Heart right ventricle (tissue), 16 donors: ENCODE measurements at places on chromosomes 5 and 9. TPM values are rescaled to one million over a fixed set of nuclear protein-coding genes. Genes with fewer than 3 reads are reported as not detected.

- DNase-seq: no peak
- no peak overlapping the region for H3K4me3 ChIP-seq
- no peaks in the 10 kb centered on the region for H3K27me3 ChIP-seq
- no peak overlapping the region for H3K27ac ChIP-seq
- no peaks in the 10 kb centered on the region for H3K36me3 ChIP-seq
Measured at GRCh38 chr9:7849362-7849761, 49.8 kb upstream of the DMAC1 start.

DNA sequence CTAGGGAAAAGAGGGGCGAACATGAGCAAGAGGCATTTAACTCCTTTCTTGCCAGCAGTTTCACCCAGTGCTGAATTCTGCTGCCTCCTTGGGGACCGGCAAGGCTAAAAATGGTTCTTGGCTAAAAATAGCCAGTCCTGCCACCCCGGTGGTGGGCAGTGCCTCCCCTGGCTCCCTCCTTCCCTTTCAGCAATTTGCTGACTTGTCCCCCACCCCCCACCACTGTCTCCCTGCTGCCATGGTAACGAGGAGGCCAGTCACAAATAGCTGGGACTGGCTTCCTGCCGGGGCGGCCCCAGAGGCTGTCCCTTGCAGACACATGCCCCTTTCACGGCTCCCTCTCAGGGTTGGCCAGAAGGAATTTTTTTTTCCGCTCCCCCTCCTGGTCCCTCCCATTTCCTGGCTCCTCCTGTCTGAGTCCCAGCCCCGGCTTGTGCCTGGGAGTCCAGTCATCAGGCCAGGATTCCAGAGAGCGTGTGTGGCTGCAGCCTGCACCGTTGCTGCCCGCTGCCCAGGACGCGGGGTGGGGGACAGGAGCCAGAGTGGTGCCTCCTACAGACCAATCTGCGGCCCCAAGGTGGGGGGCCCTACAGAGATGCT is 130.3 kb downstream of the RGS3 start:
- peak overlapping the region; percentile 96 for H3K27ac ChIP-seq
- peaks cover 94% of the 10 kb centered on the region for H3K4me1 ChIP-seq
- DNase-seq: peak; percentile 94
- peaks cover 42% of the 10 kb centered on the region for H3K36me3 ChIP-seq

TRIM41 gene
- 27.3 TPM for total RNA-seq

LCN15 gene
- 20.1 TPM for total RNA-seq

GRCh38 chr5:74235552-74235951 is 405.0 kb downstream of the ENC1 start:
- H3K4me1 ChIP-seq: no peaks in the 10 kb centered on the region
- DNase-seq: no peak
- no peak overlapping the region for H3K4me3 ChIP-seq
- H3K36me3 ChIP-seq: no peaks in the 10 kb centered on the region
- H3K27ac ChIP-seq: no peak overlapping the region

DNA sequence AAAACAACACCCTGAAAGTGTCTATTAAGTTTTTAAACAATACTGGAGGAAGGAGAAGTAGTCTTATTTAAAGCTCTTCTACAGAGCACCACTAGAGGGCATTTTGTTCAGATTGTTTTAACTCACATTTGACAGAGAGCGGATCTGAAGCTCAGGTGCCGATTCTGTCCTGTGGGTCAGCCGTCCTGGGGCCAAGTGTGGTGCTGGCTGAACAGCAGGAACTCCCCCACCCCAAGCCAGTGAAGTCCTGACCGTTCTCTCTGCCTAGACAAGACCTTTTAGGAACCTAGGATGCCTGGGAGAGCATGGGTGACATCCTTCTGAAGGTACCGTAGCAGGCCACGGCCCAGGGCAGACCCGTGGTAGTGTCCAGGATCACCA is 3.9 kb downstream of the EXOC3 start:
- H3K27ac ChIP-seq: no peak overlapping the region
- no peak overlapping the region for H3K4me3 ChIP-seq
- no peaks in the 10 kb centered on the region for H3K27me3 ChIP-seq
- H3K36me3 ChIP-seq: peaks cover 63% of the 10 kb centered on the region

DNA sequence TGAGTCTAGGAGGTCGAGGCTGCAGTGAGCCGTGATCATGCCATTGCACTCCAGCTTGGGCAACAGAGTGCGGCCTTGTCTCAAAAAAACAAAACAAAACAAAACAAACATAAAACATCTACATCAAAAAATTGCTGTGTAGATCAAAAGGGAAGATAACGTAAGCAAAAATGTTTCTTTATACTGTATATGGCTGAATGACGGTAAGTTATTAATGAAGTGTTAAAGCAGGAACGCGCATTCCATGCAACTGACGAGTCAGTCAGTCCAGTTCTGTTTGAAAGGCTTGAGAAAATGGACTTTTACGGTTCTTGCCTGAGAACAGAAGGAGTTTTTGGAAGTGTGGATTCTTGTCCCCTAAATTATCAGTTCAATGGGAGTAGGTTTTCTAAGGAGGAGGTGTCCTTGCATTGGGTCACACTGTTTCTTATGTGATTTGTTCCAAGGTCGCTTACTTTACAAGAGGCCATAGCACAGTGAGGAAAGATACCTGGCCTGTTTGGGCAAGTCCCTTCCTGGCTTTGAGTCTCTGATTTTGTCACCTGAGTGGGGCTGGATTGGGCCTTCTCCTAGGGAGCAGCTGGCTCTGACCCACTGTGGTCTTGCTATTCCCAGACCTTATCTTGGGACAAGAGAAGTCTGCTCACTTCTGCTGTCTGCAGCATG is 6.6 kb upstream of the PTGS1 start:
- H3K4me3 ChIP-seq: no peak overlapping the region
- no peaks in the 10 kb centered on the region for H3K27me3 ChIP-seq
- DNase-seq: no peak
- H3K36me3 ChIP-seq: no peaks in the 10 kb centered on the region

- H3K27me3 ChIP-seq: no peaks in the 10 kb centered on the region
- peak overlapping the region; percentile 31 for H3K27ac ChIP-seq
- no peaks in the 10 kb centered on the region for H3K4me1 ChIP-seq
- H3K36me3 ChIP-seq: no peaks in the 10 kb centered on the region
- no peak overlapping the region for H3K4me3 ChIP-seq
Measured at GRCh38 chr9:16680975-16681651, 189.4 kb downstream of the BNC2 start.

SLC6A7 gene
- total RNA-seq: not detected

DNA sequence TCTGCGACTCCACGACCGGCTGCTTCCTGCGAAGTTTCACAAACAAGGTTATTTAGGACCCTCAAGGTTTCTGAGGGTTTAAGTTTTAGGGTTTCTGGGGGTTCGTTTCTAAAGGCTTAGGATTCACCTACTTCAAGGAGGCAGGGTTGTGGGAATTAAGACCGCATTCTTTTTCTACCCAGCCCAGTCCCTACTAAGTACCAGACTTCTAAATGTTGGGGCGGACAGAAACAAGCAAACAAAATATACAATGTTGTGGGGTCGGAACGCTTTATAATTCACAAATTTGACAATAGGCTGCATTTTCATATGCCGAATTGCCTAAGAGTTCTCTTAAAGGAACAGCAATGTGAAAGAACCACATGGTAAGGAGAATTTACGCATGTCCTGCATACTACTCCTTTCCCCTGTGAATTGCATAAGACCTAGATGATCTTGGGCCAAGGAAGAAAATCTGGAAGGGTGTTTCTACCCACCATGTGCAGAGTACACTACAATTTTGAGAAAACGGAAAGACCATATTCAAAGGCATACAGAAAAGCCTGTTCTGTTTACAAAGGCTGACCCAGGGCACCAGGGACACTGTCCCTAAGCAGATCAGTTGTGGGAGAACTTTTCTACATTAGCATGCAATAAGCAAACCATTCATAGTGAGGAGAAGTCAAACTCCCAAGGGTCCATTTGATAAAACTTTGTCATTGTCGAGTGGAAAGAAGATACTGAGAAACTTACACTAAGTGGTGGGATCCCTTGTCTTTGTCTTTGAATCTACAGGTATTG is 457.3 kb downstream of the RAB3C start:
- H3K4me3 ChIP-seq: peak overlapping the region; percentile 77
- DNase-seq: no peak
- H3K27ac ChIP-seq: peak overlapping the region; percentile 85
- peaks cover 55% of the 10 kb centered on the region for H3K4me1 ChIP-seq

- H3K27ac ChIP-seq: no peak overlapping the region
- no peaks in the 10 kb centered on the region for H3K27me3 ChIP-seq
- DNase-seq: no peak
- H3K4me1 ChIP-seq: peaks cover under 1% of the 10 kb centered on the region
- H3K4me3 ChIP-seq: no peak overlapping the region
Measured at GRCh38 chr9:91502475-91502874, 78.8 kb upstream of the NFIL3 start.

- no peak for DNase-seq
- H3K4me3 ChIP-seq: no peak overlapping the region
- H3K27me3 ChIP-seq: no peaks in the 10 kb centered on the region
- no peaks in the 10 kb centered on the region for H3K36me3 ChIP-seq
- no peak overlapping the region for H3K27ac ChIP-seq
Measured at GRCh38 chr9:94553029-94553938, 1.6 kb upstream of the PCAT7 start.

DNA sequence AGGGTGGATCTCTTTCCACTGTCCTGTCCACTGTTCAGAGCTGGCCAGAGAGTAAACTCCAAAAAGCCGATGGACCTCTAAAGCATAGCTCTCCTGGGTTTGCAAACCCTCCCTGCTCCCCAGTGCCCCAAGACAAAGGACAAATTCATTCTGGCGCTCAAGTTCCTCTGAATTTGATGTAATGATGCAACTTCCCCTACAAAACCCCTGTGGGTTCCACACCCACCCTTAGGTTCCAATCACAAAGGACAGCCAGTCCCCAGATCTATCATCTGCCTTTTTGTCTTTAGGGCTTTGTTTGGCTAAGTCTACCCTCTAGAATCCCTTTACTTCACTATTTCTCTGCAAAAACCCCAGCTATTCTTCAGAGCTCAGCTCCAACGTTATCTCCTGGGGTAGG is 57.4 kb upstream of the SLC25A51 start:
- DNase-seq: no peak
- H3K4me3 ChIP-seq: no peak overlapping the region
- H3K27me3 ChIP-seq: no peaks in the 10 kb centered on the region
- no peak overlapping the region for H3K27ac ChIP-seq

PCDHGA7 gene
- 7.6 TPM for total RNA-seq

- no peak overlapping the region for H3K27ac ChIP-seq
- DNase-seq: peak; percentile 15
- H3K4me1 ChIP-seq: peaks cover 16% of the 10 kb centered on the region
- H3K4me3 ChIP-seq: no peak overlapping the region
- no peaks in the 10 kb centered on the region for H3K36me3 ChIP-seq
- H3K27me3 ChIP-seq: peaks cover 29% of the 10 kb centered on the region
Measured at GRCh38 chr5:1007681-1008450, 736 bp upstream of the NKD2 start.

FGFR4 gene
- 1.3 TPM for total RNA-seq

DNA sequence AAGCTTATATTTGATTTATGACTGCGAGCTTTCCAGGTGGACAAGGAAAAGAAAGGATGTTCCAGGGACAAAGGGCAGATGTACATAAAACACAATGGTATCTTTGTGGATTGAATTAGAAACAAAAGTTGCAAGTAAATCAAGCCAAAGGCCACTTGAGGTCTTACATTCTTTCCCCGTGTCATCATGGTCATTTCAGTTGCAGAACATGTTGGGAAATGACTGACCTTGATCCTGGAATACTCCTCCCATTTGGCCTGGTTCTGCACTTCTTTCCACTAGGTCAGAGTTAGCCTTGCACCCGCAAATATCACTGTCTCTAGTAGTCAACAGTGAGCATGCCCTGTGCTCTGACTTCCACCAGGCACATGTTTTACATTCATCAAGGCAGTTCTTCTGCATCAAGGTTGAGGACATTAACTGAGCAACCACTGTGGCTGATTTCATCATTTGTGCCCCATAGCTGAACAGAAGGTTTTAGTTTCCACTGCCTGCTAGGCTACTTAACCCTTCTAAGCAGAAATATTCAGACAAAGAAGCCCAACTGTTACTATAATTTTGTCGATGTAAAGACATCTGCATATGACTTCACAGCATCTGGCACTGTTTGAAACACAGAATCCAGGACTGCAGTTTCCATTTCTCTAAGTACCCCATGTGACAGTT is 1161.7 kb upstream of the DMAC1 start:
- no peak overlapping the region for H3K4me3 ChIP-seq
- H3K4me1 ChIP-seq: peaks cover 5% of the 10 kb centered on the region
- H3K27me3 ChIP-seq: no peaks in the 10 kb centered on the region
- peak overlapping the region; percentile 65 for H3K27ac ChIP-seq
- DNase-seq: no peak

- H3K4me1 ChIP-seq: peaks cover 100% of the 10 kb centered on the region
- no peaks in the 10 kb centered on the region for H3K27me3 ChIP-seq
- H3K4me3 ChIP-seq: no peak overlapping the region
- H3K36me3 ChIP-seq: peaks cover 42% of the 10 kb centered on the region
- DNase-seq: no peak
Measured at GRCh38 chr5:149521739-149522685, 29.2 kb downstream of the CSNK1A1 start.

DNA sequence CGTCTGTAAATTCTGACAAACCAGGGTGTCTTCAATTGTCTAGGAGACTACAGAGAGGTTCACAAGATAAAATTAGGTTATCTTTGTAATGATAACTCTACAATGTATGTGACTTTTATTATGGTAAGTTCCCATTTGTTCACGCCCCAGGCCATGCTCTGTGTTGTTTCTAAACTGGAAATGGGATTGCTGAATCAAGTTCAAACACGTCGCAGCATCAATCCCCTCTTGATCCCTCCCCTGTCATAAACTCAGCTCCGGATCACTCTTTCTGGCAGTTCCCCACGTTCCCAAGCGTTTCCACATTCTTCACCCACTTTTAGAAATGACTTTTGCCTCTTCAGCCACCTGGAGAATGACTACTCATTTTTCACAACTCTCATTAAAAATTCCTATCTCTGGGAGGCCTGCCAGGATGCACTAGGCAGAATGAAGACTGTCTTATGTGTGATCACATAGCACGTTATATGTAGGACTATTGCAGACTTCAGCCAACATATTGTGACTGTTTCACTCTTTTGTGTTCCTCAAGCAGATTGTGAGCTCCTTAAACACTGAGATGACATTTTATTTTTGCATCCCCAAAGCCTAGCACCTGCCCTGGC is 1124.2 kb upstream of the WWC1 start:
- no peak overlapping the region for H3K4me3 ChIP-seq
- no peak for DNase-seq
- no peaks in the 10 kb centered on the region for H3K36me3 ChIP-seq
- H3K27me3 ChIP-seq: no peaks in the 10 kb centered on the region
- H3K27ac ChIP-seq: no peak overlapping the region

GRCh38 chr9:87475463-87475862 is 22.2 kb upstream of the DAPK1 start:
- no peak overlapping the region for H3K4me3 ChIP-seq
- H3K27me3 ChIP-seq: no peaks in the 10 kb centered on the region
- no peaks in the 10 kb centered on the region for H3K36me3 ChIP-seq
- H3K27ac ChIP-seq: no peak overlapping the region

FOXD4L5 gene
- not detected for total RNA-seq

GRCh38 chr9:124013309-124014210 is 2.0 kb downstream of the LHX2 start:
- no peaks in the 10 kb centered on the region for H3K36me3 ChIP-seq
- no peak overlapping the region for H3K27ac ChIP-seq
- H3K4me3 ChIP-seq: no peak overlapping the region
- no peak for DNase-seq

- H3K4me1 ChIP-seq: peaks cover 11% of the 10 kb centered on the region
- H3K27me3 ChIP-seq: no peaks in the 10 kb centered on the region
- no peak for DNase-seq
- H3K36me3 ChIP-seq: no peaks in the 10 kb centered on the region
Measured at GRCh38 chr5:32449262-32449661, 4.7 kb upstream of the ZFR start.

ZNF618 gene
- 1.5 TPM for total RNA-seq

GRCh38 chr5:99141534-99142128 is 212.8 kb upstream of the CHD1 start:
- no peak for DNase-seq
- H3K4me1 ChIP-seq: no peaks in the 10 kb centered on the region
- no peak overlapping the region for H3K27ac ChIP-seq
- H3K4me3 ChIP-seq: no peak overlapping the region
- H3K36me3 ChIP-seq: no peaks in the 10 kb centered on the region
